ENCODE measurements at places on chromosomes 1 and 21.

DNA sequence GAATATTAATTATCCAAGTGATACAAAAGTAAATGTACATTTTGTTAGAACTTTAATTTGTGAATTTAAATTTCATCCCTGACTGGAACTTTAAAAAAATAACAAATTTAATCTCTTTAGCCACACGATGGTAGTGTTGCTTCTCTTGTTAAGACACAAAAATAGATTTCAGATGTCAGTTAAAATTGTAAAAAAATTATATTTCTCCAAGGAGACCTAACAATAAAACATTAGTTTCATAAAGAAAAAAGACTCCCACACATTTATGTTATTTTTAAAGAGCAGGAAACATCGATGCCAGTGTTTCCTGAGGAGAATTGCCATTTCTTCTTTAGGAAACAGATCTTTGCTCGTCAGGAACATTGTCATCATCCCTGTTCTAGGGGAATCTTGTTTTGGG is 74.0 kb upstream of the DEPDC1 start:
- no peak for DNase-seq

- DNase-seq: peak; percentile 9
These were observed 2.6 kb upstream of the SAMD13 start for GRCh38 chr1:84298684-84299535.

DNA sequence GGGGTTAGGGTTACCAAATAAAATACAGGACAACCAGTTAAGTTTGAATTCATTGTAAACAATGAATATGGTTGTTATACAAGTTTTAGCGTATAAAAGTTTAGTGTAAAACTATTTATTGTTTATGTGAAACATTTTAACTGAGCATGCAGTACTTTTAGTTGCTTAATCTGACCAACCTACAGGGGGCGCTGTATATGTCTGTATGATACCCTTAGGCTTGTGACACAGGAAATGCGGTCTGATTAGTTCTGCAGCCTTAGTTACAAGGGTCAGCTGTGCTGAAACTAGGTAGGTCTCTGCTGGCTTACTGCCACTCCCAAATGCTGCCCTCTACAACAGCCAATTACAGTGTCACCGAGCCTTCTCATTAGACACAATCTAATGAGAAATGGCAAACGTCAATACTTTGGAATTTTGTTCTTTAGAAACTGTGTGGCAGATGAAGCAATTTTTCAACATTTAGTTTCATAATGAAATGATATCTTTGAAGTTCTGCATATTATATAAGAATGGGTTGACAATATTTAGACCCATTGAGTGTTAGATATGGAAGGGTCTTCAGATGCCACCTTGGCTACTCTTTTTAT is 56.2 kb downstream of the NTNG1 start:
- DNase-seq: no peak

DNA sequence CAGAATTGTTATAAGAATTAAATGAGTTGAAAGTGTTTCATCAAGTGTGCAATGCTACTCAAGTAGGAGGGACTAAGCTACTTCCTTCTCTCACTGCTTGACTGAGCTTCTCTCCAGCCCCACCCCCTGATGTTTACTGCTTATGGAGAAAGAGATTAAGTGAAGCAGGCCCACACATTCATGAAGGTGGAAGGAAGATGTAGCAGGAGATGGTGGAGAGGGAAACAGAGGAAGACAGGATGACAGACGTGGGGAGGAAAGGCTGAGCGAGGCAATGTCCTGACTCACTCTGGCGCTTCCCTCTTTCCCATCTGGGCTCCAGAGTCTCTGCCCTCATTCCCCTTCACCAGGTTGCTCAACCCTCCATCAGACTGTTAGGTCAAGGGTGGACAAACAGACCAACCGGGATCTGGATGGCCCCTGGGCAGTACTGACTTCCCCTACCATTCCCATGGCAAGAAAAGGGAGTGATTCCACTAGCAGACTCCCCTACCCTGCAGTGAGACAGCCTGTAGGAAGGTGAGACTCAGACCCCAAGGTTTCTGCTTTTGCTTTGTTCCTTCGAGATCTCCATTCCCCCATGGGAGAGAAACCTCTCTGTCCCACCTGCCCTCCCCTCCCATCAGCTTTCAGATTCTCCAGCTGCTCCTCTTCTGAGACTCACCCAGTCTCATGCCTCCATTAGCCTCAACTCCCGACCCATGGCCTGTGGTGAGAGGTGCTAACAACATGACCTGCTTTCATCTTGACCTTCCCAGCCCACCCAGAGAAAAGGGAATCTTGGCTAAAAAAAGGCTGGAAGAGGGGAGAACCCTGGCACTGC is 3.1 kb upstream of the ARHGEF2 start:
- DNase-seq: peak; percentile 61

DNA sequence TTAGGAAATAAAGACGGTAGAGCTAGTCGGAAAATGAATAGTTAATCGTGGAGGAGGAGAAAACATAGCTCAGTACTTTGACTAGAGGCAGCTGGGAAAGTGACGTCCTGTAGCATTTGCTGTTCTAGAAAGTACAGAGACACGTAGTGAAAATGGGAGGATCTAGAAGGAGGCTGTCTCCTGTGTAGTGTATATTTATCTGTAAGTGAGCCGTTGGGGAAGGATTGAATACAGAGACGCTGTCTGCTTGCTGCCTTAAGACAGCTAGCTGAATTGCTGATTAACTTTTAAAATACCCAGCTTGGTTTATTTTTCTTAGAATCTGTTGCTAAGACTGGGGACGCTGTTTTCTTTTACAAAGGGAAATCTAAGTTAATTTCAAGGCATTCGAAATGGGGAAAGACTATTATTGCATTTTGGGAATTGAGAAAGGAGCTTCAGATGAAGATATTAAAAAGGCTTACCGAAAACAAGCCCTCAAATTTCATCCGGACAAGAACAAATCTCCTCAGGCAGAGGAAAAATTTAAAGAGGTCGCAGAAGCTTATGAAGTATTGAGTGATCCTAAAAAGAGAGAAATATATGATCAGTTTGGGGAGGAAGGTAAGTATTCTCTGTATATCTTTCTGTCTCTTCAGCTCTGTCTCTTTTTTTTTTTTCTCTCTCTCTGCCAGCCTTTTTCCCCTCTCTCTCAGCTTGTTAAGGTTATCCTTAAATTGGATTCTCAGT is at the start of gene DNAJB4:
Gene DNAJB4, plus strand, starts transcription at position 221 of the 729 bp plus-strand sequence. Its CDS starts 172 bp downstream, at position 393.
- peak; percentile 89 for DNase-seq

DNA sequence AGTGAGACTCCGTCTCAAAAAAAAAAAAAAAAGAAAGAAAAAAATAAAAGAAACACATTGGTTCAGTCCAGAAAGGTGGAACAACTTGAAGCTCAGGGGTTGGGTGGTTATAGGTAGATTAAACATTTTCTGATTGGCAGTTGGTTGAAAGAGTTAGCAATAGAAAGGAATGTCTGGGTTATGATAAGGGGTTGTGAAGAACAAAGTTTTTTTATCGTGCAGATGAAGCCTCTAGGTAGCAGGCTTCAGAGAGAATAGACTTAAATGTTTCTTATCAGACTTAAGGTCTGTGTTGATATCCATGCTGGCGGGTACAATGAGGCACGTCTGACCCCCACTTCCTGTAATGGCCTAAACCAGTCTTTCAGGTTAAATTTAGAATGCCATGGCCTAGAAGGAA is 45.0 kb upstream of the PDE9A start:
- DNase-seq: no peak

- no peak for DNase-seq
These were observed 813 bp upstream of the DEDD start for GRCh38 chr1:161133220-161133740.

DNA sequence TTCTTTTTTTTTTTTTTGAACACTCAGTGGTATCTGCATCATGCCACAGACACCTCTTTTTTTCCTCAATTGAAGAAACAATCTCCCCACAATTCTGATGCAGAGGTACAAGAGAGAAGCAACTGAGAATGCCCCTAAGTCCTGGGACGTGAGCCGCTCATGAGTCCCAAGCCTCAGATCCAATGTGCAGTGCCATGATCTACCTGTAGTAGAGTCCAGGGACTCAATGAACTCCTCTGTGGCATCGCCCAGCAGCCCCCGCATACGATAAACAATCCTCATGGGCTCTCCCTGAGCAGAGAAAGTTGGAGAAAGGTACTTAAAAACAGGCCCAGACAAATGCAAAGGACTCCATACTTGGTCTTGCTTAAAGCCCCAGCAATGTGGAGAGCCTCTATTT is 113.1 kb downstream of the UBR4 start:
- no peak for DNase-seq

DNA sequence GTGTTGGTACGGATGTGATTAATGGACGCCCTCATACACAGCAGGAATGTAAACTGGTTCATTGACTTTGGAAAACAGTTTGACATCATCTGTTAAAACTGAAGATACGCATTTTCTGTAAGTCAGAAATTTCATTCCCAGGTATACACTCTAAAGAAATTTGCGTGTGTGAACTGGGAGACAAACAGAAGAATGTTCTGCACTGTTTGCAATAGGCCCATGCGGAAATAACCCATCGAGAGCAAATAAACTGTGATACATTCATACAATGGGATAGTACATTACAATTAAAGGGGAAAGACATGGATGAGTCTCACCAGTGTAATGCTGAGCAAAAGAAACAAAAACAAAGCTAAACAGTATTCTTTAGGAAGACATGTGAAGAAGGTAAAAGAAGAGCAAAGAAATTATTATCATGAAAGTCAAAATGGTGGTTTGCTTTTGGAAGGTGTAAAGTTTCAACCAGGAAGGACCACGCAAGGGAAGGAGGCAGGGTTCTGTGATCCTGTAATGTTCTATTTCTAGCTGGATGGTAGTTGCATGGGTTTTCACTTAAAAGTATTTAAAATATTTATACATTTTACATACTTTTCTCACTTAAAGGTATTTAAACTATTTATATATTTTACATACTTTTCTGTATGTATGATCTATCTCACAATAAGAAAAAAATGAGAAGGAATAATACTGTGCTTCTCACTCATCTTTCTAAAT is 30.3 kb downstream of the INTS7 start:
- DNase-seq: no peak

DNA sequence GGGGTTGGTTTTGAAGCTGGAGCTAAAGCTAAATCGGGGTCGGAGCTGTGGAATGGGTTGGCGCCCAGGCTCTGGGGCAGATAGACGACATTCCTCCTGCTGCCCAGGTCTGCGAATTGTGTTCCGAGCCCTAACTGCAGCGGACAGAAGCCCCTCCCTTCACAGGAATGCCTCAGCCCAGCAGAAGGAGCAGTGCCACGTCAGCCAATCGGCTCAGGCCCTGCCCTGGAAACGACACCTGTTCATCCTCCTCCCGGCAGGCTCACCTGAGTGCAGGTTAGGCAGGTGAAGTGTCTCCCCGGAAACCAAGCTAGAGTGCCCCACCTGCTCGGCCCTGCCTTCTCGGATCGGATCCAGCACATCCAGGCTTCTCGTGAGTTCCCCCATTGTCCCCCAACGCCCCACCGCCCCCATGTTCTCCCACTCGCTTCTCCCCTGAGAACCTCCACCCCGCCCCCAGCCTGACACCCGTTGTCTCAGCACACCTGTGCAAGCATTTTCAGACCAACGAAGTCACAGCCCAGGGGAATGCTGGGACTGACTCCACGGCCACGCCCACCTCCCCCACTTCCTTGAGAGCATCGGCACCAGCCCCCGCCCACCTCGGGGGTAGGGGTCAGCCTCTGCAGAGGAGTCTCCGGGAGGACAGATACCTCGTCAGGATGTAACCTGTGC is 775 bp downstream of the TMEM125 start:
- no peak for DNase-seq

DNA sequence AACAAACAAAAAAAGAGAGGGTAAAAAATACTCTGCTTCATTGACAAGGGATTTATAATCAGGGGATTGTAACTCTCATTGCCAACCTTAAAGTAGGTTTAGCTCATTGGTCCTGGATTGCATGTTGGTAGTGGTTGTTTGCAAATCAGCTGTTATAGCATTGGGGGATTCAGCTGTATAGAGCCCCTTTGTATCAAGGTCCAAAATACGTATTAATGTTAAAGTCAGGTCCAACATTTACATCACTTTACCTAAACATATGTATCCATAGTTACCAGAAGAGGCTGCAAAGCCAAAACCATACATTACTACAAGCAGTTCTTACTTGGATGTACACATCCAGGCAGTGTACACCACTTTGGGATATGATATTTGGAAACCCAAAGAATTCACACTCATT is 29.4 kb downstream of the RPS27 start:
- no peak for DNase-seq

DNA sequence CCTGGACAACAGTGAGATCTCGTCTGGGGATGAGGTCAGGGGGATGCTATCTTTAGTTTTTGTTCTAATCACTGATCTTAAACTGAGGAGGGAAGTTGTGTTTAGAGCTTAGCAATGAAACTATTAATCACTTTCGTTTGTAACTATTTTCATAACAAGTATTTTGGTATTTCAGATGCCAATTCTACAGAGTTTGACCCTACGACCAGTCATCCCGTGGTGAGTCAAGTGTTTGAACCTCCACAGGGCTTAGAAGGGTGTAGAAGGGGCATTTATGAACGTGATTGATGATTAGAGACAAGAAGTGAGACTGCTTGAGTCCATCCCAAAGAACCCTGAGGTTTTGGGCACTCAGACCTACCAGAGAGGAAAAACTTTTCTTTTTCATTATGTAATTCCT is 15.6 kb downstream of the SLFNL1 start:
- DNase-seq: no peak

DNA sequence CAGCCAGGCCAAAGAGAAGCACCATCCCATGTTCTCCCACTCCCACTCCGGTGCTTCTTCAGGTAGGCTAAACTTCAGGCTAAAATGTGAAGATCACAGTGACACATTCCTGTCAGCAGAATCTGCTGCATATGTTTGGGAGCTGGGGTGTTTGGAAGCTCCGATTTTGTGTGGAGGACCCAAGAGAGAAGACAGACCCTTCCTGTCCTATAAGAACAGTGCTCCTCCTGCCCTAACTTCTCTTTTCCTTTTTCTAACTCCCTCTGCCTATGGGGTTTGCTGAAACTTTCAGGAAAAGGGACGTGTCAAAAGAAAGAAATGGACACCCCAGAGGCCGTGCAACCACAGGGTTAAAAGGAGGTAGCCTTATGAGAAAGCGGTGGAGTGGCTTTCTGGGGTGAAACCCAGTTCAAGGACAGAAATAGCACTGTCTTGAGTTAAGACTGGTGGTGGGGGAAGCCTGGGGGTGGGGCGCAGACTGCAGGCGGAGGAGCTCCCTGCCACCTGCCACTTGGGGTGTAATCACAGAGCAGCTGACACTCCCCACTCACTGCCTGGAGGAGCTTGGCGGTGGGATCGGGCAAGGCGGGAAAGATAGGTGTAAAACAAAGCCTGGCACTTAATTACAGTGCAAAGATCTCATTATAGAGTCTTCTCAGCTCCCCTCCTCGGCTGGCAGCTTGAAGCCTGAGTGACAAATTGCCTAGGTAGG is 645 bp upstream of the TLR5 start:
- peak; percentile 32 for DNase-seq

DNA sequence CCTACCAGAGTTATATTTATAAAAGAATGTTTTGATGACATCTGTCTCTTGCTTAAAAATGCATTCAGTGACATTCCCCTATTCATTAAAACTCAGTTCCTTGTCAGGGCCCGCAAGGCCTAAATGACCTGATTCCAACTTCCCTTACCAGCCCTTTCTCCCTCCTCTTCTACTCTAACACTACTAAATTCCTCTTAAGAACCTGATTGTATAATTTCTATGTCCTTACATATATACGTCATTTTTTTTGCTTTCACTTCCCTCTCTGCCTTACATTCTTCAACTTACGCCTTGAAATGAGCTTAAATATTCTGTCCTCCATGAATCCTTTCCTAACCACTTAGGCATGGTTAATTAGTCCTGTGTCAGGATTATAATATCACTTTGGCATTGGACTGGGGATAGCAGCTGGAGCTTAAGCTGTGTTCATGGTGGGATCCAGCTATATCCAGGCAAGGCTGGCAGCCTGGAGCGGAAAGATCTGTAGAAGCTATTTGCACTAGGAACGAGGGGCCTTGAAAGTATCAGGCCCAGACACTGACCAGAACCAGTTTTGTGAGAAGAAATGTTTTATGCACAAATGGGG is 360.2 kb upstream of the PTBP2 start:
- DNase-seq: no peak
